ENCODE measurements at places on chromosomes 12 and 14.

GRCh38 chr12:84877340-84877739, 35.3 kb downstream of the SLC6A15 start:
- DNase-seq = no peak
- H3K4me1 ChIP-seq = no peaks in the 10 kb centered on the region
- H3K27ac ChIP-seq = no peak overlapping the region
- H3K27me3 ChIP-seq = no peaks in the 10 kb centered on the region
- H3K4me3 ChIP-seq = no peak overlapping the region

GRCh38 chr12:93895089-93895445, 217.9 kb downstream of the CRADD start:
- no peaks in the 10 kb centered on the region for H3K4me1 ChIP-seq
- no peak for DNase-seq
- no peak overlapping the region for H3K4me3 ChIP-seq
- H3K36me3 ChIP-seq = no peaks in the 10 kb centered on the region
- no peak overlapping the region for H3K27ac ChIP-seq
- H3K27me3 ChIP-seq = no peaks in the 10 kb centered on the region

GRCh38 chr14:105375635-105376057, 22.7 kb upstream of the TEX22 start:
- no peaks in the 10 kb centered on the region for H3K4me1 ChIP-seq
- no peak overlapping the region for H3K4me3 ChIP-seq
- H3K27me3 ChIP-seq = no peaks in the 10 kb centered on the region
- DNase-seq = no peak
- H3K27ac ChIP-seq = no peak overlapping the region

GRCh38 chr14:55789406-55789805, 209.4 kb downstream of the KTN1 start:
- DNase-seq = no peak
- no peaks in the 10 kb centered on the region for H3K36me3 ChIP-seq
- no peaks in the 10 kb centered on the region for H3K4me1 ChIP-seq

DNA sequence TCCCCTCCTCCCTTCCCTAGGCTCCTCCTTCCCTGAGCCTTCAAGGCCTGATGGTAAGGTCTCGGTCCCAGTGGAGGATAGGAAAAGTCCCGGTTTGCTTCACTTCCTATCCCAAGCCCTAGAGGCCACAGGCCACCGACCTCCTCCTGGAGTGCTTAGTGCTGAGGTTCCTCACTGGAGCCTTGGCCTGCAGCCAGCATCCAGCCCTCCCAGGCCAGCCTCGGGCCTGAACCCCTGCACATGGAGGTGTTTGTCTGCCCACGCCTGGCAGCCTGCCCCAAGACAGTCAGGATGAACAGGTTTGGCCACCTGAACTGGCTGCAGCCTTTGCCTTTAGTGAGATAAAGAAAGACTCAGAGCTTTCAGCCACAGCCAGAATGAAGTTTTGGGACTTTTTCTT, 15.8 kb upstream of the KRT7 start:
- no peak overlapping the region for H3K27ac ChIP-seq
- peaks cover 3% of the 10 kb centered on the region for H3K4me1 ChIP-seq
- DNase-seq = peak; percentile 93
- H3K36me3 ChIP-seq = no peaks in the 10 kb centered on the region
- no peaks in the 10 kb centered on the region for H3K27me3 ChIP-seq
- no peak overlapping the region for H3K4me3 ChIP-seq

GRCh38 chr14:70718383-70719118, 76.8 kb downstream of the TTC9 start:
- no peak overlapping the region for H3K4me3 ChIP-seq
- no peak for DNase-seq
- H3K27ac ChIP-seq = no peak overlapping the region
- no peaks in the 10 kb centered on the region for H3K4me1 ChIP-seq

DNA sequence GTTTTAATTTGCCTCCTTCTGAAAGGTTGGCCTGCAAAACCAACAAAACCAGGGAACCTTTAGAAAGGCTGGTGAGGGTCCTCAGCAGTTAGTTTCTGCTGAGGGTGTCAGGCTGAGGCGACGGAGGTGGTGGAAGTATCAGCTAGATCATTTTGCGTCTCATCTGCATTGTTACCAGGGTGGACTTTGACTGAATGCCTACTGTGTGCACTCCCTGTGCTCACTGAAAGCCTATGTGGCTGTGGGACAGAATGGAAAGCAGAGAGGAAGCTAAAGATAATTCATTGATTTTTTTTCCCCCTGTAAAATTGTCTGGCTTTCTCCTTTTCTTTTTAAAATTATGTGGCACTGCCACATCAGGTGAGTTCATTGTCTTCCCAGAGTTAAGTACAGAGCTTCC, 68.4 kb upstream of the SRSF5 start:
- no peaks in the 10 kb centered on the region for H3K27me3 ChIP-seq
- H3K4me1 ChIP-seq = peaks cover 32% of the 10 kb centered on the region
- DNase-seq = no peak
- no peak overlapping the region for H3K27ac ChIP-seq
